Stimulated activated CD4-positive, alpha-beta T cell treated with anti-CD3 and anti-CD28 coated beads, Interleukin-15, amount 100 ng/mL, for 1 hour (primary cell): ENCODE measurements at places on chromosomes 12 and 14.

- DNase-seq: peak; percentile 50
Measured at GRCh38 chr14:105473677-105474482, 741 bp upstream of the CRIP2 start.

DNA sequence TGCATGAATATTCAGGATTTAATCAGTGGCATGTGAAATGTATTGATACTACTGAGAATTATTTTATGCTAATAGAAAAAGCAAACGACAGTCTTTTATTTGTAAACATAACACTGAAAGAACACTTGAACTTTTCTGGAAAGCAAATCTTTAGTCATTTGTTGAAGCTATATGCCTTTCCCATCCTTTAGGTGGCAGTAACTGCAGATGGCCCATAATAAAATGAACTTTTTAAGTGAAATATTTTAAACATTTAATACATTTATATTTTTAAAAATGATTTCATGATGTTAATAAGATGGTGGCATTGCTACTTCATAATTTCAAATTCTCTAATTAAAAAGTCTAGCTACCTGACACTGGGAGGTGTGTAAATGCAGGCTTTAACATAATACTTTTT, 13.9 kb upstream of the KRR1 start:
- DNase-seq: no peak

- no peak for DNase-seq
Measured at GRCh38 chr12:39935839-39936238, 170.0 kb downstream of the SLC2A13 start.

- DNase-seq: no peak
Measured at GRCh38 chr12:67989184-67989920, at the start of gene IFNG-AS1. Gene IFNG-AS1 (plus strand): TSS chr12:67989447.

DNA sequence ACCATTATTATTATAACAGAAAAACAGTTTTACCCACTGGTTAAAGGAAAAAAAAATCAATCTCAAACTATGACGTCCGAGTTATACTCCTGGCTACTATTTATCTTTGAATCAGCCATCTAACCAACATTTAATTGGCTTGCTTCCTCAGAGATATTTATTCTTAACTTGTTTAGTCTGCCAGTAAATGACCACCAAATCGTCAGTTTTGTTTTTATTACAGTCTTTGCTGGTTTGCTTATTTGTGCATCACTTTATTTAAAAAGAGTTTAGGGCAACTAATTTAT, 71.2 kb downstream of the RASSF8 start:
- no peak for DNase-seq

GRCh38 chr14:92687681-92688433, 60.6 kb downstream of the LGMN start:
- no peak for DNase-seq

DNA sequence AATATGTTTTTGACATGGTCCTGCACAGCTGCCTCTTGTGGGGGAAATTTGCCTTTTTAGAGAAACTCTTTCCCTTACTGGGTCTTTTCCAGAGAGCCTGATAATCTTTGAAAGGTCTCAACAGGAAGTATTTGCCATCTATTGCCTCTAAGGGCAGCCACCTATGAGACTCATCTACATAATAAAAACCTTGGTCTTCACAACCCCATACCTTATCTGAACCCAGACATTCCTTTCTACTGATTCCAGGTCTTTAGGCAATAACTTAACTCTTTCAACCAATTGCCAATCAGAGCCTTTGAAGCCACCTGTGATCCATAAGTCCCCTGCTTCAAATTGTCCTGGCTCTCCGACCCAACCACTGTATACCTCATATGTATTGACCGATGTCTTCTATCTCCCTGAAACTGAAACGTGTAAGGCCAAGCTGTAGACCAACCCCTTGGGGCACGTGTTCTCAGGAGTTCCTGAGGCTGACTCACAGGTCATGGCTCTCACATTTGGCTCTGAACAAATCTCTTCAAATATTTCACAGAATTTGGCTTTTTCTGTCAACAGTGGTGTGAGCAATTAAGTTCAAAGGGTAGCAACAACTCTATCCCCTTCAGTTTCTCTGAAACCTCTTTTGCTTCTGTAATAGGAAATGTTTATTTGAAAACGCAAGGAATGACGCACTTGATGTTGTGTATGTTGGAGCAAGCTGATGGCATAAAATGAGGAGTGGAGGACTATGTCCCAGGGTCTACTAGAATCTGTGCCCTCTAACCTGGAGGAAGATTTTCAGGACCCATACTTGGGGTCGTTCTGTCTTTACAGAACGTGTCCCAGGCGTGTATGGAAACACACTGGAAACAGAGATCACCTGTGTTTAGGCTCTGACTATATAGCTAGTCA, 49.2 kb upstream of the EIF5 start:
- no peak for DNase-seq

GRCh38 chr12:45017916-45018315, 33.0 kb downstream of the DBX2 start:
- no peak for DNase-seq

DNA sequence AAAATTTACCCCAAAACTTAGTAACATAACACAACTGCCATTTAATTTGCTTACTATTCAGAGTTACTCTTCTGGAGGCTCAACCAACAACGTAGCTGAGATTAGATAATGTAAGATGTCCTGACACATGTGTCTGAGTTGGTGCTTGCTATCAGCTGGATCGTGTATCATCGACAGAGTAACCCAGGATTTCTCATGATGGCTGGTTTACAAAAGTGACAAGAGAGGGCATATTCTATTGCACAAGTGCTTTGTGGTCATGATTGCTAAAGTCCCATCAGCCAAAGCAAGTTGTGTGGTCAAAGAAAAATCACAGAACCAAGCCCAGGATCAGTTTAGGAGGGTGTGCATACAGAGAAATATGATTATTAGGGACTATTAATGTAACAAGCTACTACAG, 73.4 kb downstream of the CAPZA3 start:
- DNase-seq: no peak

- DNase-seq: no peak
Measured at GRCh38 chr14:88599761-88600439, 37.1 kb downstream of the ZC3H14 start.

DNA sequence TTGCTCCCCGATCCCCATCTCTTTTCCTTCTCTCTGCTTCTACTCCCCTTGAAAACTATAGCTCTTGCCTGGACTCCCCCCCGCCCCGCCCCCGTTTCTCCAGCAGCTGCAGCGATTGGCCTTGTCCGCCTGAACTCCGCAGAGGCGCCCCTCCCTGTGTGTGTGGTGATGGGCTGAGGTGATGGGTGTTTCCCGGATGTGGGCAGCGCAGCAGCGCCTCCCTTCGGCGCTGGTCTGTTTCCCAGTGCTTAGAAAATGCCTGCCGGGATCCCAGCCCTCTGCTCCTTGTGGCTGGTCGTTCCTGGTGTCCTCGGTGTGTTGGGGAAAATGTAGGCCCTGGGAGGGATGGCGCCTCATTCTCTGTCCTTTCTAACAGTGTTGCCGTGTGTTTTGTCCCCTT, 43.3 kb downstream of the GALNT8 start:
- DNase-seq: no peak

DNA sequence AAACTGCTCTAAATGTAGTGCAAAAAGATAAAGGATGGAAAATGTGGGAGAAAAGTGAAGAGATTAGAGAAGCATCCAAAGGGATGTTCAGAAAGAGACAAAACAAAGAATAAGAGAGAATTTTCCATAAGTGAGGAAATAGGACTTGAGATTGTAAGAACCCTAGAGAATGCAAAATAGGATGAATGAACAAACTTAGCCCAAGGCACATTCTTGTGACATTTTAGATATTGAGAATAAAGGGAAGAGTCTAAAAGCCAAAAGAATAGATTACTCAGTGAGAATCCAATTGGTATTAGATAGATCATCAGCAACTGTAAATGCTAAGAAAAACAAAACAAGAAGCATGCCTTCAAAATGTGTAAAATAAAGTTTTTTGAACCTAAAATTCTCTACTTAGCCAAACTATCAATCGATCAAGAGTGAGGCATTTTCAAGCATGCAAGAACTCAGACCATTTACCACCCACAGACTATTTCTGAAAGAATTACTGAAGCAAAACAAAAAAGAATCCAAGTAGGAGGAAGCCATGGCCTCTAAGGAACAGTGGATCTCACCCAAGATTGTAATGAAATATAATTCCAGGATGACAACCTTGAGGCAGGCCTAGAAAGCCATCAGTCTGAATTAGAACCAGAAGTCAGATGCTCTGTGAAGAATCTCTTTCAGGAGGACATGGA, 33.5 kb downstream of the DYRK2 start:
- no peak for DNase-seq

- DNase-seq: no peak
Measured at GRCh38 chr12:59186451-59186850, 266.1 kb upstream of the LRIG3 start.

GRCh38 chr12:68998041-68998440, 65.1 kb upstream of the CPM start:
- DNase-seq: no peak

DNA sequence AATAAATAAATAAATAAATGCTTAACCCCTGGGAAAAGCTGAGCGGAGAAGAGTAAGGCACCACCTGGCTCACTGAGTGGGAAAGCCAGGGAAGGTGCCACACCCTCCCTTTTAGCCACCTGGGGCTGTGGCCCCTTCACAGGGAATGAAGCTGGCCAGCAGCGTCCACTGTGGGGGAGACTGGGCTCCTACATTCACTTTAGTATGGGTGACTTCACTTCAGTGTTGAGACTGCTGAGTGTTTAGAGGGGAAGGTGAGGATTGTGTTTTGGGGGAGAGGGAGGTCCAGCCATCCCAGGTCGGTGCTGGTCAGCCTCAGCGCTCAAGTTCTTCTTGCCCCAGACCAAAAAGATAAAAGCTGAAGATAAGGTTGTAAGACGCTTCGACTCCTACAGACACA, 1.6 kb downstream of the NAB2 start:
- no peak for DNase-seq

GRCh38 chr14:102829016-102829548, 51.8 kb downstream of the TRAF3 start:
- no peak for DNase-seq

GRCh38 chr12:18578191-18578590, 159.6 kb downstream of the PLCZ1 start:
- DNase-seq: no peak

DNA sequence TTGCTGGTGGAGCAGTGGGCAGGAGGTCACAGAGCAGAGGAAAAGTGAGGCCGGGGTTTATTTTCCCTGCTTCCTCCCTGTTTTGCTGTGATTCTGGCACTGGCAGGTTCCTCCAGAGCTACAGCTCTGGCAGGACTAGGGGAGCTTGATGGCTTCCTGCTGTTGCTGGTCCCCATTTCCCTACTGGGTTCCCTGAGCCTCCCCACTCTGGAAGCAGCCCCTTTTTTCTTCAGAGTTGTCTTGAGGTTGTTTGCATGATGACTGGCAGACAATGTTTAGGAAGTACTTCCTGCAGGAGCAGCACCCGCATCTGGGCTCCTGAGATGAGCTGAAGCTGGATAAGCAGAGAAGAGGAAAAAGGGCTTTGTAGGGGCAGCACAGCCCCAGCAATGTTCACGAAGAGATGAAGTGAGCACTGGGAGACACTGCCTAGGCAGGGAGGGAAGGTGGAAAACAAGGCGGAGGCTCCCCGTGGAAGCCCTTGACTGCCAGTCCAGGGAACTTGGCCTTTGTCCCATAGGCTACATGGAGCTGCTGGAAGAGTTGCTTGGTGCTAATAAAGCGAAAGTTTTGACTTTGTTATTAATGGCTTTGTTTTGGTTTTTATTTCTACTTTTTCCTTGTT, 126.9 kb downstream of the SLC38A6 start:
- DNase-seq: no peak
